ENCODE measurements at places on chromosomes 6 and 20.
A peak's percentile ranks its signal among the peaks of the same experiment; 100 is the strongest.

DNA sequence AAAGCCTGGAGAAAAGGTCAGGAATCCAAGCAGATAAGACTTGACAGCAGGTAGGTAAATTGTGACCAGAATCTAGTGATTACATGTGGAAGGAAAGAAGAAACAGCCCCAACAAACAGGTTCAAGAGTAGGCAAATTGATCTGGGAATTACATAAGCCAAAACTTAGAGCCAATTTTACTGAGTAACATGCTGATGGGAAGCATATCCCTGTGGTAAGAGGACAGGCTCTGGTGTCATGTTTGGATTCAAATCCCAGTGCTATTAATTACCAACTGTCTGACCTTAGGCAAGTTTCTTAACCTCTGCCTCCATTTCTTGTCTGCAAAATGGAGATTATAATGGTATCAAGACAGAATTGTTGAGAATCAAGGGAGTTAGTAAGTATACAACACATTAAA is 20.4 kb downstream of the MCM9 start:
- DNase-seq = no peak

DNA sequence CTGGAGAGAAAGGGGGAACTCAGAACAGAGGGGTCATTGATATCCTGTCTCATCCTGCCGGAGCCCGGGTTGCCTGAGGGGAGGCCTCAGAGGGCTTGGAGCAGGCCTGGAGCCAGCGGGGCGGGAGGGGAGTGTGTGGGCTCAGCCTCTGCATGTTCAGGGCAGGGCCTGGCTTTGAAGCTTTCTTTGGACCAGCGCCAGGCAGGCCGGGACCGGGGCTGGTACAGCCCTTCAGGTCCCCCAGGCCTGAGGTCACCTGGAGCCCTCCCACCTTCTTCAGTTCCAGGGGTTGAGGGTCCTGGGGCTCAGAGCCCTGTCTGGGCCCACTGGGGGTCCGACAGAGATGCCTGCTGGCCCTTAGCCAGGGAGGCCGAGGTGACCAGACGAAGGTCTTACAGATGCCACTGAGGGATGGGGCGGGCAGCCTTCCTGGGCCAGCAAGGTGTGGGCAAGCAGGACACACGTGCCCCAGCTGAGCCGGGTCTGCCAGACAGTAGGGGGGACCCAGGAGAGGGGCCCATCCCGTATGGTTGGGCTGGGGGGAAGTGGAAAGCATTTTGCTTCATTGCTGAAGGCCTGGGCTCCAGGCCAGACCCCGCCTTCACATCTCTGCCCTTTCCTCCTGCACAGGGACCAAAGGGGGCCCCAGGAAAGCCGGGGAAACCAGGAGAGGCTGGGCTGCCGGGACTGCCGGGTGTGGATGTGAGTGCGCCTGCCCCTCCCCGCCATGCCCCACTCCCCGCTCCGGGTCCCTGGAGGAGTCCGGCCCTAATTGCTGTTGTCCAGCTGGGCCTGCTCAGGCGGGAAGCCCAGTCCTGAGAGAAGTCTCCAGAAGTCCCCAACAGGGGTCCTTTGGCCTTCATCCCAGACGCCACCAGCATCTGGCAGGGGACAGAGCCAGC is 2.0 kb downstream of the COL9A3 start:
- peak; percentile 37 for DNase-seq

GRCh38 chr6:127486934-127487333 is 27.7 kb upstream of the KIAA0408 start:
- no peak for DNase-seq

DNA sequence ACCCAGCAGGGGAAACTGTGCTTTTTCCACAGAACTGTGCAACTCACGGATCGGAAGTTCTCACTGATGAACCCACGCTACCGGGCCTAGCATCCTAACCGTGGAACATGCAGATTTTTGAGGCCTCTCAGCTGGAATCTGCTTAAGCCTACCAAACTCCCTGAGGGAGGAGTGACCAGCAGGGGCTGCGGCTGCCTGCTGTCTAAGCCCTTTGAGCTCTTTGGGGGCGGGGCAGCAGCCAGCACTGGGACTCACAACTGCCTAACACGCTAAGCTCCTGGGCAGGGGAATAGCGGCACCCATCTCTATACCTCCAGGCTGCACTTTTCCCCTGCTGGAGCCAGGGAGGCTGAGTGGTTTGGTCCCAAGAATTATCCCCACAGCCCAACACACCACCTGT is 20.4 kb upstream of the METTL24 start:
- DNase-seq = no peak

DNA sequence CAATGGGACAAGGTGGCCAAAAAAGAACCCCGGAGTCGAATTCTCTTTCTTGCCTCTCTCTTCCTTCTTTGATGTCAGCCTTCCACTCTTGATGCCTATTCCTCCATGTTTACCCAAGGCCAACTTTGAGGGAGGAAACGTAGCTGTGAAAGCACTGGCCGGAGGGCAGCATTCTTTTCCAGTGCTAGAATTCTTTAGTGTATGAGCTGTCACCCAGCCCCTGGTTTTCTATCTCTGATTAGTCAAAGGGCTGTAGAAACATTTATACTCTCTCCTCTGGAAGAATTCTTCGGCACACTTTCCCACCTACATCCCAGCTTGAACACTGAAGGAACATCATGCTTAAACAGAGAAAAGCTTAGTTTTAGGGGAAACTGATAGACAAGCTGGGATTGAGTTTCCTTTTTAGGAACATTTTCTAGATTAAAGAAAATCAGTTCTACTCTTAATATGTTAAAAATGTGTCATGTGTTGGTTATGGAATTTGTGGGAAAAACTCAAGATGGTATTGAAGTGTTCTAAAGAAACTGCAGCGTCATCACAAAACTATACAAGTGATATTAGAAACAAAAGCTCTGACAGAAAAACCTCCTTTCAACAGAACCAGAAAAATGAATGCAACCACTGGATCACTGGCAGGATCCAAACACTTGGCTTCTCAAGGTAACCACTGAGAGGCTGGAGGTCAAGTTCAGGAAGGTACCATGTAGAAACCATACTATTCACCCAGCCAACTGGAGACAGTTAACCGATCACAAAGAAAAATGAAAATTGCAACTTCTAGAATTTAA is 20.7 kb upstream of the UTRN start:
- no peak for DNase-seq

DNA sequence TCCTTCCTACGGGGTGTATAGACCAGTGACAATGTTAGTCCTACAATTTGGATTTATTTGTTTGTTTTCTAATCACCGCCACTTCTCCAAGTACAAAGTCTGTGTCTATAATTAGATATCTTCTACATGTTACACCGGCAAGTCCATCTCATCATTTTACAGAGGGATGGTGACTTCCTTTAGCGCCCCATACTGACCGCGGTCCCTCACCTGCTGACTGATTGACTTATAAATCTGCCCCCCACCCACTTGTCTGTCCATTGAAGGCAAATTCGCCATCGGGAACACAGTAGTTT is 8.9 kb upstream of the NR2E1 start:
- DNase-seq = no peak

DNA sequence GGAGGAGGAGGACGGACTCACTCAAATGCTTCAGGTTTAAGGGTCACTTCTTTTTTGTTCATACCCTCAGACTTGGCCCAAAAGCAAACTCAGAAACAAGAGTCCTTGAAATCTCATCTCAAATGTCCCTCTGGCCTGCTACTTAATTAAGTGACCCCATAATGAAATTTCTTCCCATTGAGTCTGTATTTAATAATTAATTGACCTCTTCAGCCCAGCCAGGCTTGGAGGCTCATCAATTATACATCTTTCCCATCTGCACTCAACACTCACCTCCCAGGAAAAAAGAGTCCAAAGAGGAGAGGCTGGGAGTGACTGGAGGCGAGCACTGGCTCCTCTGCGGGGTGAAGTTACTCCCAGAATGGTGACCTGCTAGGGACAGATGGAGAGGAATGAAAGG is 90.5 kb upstream of the EYA2 start:
- no peak for DNase-seq

- DNase-seq = no peak
These were observed 78.7 kb downstream of the PLCB4 start for GRCh38 chr20:9147547-9148024.

DNA sequence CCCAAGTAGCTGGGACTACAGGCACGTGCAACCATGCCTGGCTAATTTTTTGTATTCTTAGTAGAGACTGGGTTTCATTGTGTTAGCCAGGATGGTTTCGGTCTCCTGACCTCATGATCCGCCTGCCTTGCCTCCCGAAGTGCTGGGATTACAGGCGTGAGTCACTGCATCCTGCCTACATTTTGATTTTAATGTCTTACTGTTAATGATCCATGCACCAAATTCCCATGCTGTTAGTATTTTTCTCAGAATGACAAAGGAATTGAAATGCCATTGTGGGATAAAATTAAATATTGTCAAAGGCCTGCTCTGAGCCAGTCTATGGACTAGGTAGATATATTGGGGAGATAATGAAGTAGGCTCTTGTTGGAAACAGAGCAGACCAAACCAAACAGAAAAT is 28.2 kb downstream of the CBFA2T2 start:
- no peak for DNase-seq

- peak; percentile 92 for DNase-seq
These were observed 12.9 kb downstream of the CDYL start for GRCh38 chr6:4788953-4789584.

DNA sequence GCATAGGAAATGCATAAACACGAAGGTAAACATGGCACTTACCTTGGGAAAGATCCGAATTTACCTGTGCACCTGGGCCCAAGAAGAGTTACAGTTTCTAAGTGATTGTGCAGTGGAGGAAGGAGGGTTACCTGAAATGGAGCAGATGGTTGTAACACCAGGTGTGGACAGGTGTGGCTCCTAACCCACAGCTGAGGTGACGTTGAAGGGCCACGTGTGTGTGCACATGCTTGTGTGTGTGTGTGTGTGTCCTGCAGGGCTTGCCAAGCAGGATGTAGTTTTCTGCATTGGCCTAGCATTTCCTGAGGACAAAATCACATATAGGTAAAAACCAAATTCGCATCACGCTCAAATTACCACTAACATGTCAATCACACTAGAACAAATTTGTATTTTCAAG is 240.8 kb downstream of the ANKRD60 start:
- no peak for DNase-seq

- DNase-seq = no peak
These were observed 110.2 kb upstream of the RREB1 start for GRCh38 chr6:6997263-6998193.

- DNase-seq = no peak
These were observed 101.5 kb upstream of the MARCKS start for GRCh38 chr6:113755449-113756289.

DNA sequence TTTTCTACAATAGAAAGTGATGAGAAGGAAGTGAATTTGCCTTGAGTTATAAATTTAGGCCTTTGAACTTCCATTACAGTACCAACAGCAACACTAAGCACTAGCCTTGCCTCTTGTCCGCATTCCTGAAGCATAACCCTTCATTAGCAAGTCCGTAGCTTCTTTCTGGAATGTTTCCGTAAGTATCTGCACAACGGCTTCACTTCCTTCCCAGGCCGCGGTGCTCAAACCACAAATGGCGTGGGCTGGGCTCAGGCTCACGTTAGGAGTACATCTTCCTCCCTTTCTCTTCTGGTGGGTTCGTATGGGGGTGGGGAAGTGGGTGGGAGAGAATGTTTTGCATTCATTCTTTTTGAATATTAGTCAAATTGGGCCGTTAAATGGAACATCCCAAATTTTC is 193.8 kb upstream of the SNX9 start:
- no peak for DNase-seq

All from RPMI8226 (cell line).